ENCODE measurements at places on chromosomes 5 and 9. TPM values are rescaled to one million over a fixed set of nuclear protein-coding genes. Genes with fewer than 3 reads are reported as not detected.

GRCh38 chr9:127119320-127119709, 3.1 kb downstream of the ANGPTL2 start:
- DNase-seq, result no peak

GRCh38 chr5:129082225-129083136, 12.1 kb upstream of the ISOC1 start:
- DNase-seq, result no peak

- no peak for DNase-seq
Observed at GRCh38 chr5:133599044-133599443, 13.3 kb downstream of the FSTL4 start.

The NEUROG1 gene
- total RNA-seq, result 222 TPM

- DNase-seq, result no peak
Observed at GRCh38 chr5:93589152-93589828, 6.3 kb downstream of the NR2F1 start.

DNA sequence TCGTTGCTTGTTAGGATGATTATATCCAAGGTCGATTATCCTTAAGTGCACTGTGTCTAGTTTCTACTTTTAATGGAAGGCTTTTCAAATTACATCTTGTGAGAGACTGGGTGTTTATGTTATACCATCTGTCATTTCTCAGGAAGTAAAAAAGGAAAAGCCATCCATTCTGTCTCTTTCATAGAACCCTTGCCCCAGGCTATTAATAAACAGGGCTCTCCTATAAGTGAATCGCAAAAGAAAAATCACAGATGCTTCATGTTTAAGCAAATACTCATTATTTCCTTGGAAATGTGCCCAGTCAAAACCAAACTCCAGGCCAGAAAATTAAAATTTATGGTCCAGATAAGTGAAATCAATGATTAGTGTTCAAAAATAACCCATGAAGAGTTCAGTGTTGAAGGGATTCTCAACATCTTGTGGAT, 58.1 kb downstream of the STARD4 start:
- DNase-seq, result no peak

- DNase-seq, result no peak
Observed at GRCh38 chr5:14627270-14627669, 37.2 kb upstream of the OTULIN start.

DNA sequence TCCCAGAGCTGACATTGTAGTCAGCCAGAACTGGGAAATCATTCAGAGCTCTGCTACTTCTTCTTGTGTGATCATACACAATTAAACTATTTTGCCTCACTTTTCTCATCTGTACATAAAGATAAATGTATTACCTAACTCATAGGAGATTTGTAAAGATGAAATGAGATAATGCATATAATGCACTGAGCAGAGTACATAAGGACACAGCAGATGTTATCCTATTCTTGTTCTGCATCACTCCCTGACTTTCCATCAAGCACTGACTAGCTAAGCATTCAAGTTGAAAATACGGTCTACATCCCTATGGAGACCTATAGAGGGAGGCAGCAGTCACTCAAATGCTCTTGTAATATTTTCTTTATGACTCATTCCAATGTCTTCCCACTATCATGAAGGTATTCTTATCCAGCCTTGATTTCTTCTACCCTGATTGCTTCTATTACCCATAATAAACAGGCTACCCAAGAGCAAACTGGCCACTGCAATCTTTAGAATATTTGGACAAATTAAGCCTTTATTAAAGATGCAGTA, 16.3 kb upstream of the PRR16 start:
- no peak for DNase-seq

The PCDHGA10 gene
- total RNA-seq, result 16.6 TPM

The MAML1 gene
- total RNA-seq, result 30.0 TPM

DNA sequence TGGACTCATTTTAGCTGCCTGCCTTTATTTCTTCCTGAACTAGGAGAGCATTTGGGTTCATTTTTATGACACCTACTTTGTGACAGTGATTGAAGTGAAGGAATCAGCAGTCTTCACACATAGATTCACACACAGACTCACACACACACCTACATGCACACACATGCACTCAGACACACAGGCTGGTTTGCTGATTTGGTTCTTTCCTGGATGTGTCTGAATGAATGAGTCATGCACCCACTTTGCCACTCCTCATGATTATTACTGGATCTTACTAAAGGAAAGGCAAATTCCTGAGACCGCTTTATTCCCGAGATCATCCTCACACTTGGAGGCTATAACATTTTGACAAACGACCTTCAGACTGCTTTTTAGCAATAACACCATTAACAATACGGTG, 529.5 kb downstream of the AGTPBP1 start:
- DNase-seq, result no peak

The FAT2 gene
- total RNA-seq, result 0.02 TPM

The MYOT gene
- total RNA-seq, result not detected

The KLHL3 gene
- total RNA-seq, result 5.7 TPM

- DNase-seq, result no peak
Observed at GRCh38 chr9:120864719-120865118, 12.3 kb downstream of the PHF19 start.

DNA sequence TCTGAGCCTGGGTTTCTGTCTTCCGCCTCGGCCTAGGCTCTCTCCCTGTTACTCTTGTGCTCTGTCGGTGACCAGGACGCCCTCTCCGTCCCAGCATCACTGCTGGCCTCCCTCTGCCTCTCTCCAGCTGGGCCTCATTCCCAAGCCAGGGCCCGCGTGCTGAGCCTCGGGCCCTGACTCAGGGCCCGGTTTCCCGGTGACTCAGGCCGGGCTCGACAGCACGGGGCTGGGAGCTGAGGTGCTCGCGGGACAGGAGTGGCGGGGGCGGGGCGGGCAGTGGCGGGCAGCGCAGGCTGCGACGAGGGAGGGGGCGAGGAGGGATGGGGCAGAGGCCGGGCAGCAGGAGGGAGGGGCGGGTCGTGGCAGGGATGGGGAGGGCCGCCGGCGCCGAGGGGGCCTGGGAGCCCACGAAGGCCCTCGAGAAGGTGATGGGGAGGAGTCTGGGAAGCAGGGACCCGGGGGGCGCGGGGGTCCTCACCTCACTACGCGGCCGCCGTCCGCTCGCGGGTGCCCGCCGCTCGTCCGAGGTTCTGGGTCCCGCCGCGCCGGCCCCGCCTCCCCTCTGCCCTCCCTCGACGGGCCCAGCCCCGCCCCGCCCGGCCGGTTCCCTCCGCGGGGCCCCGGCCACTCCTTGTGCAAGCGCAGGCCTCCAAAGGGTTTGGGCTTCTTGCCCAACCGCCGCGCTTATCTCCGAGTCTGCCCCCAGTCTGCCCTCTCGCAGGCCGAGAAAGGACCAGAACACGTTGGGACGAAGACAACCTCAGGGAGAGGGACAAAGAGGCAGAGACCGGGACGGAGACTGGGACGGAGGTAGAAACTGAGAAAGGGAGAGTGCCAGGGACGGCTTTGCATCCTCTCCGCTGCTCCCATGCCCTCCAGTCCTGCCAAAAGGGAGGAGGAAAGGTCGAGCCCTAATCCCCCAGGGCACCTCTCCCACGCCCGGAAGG, at the start of gene ARAP3:
ARAP3 (minus strand) TSS at position 536 of the 947 bp plus-strand sequence. CDS start 1,744 bp downstream, outside the sequence.
- DNase-seq, result peak; percentile 58

DNA sequence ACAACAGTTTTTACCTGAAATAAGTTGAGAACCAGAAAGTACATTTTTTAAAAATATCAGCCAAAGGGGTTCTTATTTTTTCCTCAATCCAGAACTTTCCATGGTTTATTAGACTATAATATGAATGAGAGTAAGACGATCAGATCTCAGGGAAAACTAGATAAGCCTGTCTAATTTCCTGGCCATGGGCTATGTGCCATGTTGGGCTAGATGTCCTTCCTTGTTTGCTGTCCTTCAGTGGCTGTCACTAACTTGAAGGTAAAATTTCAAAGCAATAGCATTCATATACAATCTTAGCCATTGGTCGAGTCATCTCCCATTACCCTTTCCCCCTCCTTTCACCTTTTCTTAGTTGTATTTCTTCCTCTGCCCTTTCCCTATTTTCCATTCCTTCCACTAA, 179.5 kb upstream of the PPP1R2B start:
- no peak for DNase-seq

- DNase-seq, result no peak
Observed at GRCh38 chr5:72410688-72411295, 90.6 kb downstream of the PTCD2 start.

DNA sequence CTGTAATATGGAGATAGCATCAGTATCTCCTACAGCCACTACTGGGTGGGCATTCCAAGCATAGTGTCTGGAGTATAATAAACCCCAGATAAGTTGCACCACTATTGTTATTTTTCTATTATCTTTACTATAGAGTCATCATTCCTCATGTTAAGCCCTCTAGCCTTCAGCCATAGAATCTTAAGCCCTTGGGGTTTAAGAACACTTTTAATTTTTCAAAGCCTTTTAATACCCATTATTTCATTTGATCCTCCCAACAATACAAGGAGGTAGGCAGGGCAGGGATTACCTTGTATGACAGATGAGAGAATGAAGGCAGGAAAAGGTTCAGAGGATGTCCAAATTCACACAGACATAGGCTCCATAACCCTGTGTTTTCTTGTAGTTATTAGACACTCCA, 112.5 kb downstream of the EBF1 start:
- DNase-seq, result no peak

The JAKMIP2 gene
- 88.2 TPM for total RNA-seq

GRCh38 chr9:37405764-37406380, 16.6 kb upstream of the GRHPR start:
- DNase-seq, result no peak

DNA sequence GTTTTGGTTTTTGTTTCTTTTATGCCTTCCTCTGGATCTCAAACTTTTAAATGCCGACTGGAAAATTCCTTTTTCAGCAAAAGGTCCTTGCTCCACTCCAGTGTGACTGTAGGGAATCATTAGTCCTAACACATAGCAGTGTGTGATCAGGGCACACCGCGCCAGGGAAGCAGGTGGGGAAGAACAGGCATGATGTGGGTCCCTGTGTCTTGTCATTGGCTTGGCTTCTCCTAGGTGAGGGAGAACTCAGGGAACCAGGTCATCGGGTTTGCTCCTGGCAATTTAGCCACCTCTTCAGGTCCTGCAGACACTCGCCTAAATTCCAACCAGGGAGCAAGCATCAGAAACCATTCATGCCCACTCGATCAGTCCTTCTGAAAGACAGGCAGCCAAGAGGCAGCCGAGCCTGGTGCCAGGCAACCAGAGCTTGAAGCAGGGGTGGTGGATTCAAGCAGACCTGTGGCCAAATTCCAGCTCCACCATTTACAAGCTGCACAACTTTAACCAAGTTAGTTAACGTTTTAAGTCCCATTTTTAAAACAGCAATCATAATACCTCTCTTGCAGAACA, 514.2 kb downstream of the BNC2 start:
- DNase-seq, result no peak

The LCN9 gene
- total RNA-seq, result not detected

- no peak for DNase-seq
Observed at GRCh38 chr5:15425766-15426165, 74.2 kb upstream of the FBXL7 start.

- DNase-seq, result no peak
Observed at GRCh38 chr9:122143876-122144405, 15.6 kb downstream of the NDUFA8 start.

The CAMK2A gene
- 1.1 TPM for total RNA-seq

DNA sequence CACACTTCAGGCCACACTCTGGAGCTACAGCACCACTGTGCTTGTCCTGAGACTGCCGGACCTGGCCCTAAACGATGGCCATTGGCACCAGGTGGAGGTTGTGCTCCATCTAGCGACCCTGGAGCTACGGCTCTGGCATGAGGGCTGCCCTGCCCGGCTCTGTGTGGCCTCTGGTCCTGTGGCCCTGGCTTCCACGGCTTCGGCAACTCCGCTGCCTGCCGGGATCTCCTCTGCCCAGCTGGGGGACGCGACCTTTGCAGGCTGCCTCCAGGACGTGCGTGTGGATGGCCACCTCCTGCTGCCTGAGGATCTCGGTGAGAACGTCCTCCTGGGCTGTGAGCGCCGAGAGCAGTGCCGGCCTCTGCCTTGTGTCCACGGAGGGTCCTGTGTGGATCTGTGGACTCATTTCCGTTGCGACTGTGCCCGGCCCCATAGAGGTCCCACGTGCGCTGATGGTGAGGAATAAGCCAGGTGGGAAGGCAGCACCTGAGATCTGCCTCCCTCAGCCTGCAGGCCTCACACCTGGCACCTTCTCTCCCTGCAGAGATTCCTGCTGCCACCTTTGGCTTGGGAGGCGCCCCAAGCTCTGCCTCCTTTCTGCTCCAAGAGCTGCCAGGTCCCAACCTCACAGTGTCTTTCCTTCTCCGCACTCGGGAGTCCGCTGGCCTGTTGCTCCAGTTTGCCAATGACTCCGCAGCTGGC, 14.7 kb downstream of the CRB2 start:
- DNase-seq, result no peak
